ENCODE measurements at places on chromosomes 16 and 17.

DNA sequence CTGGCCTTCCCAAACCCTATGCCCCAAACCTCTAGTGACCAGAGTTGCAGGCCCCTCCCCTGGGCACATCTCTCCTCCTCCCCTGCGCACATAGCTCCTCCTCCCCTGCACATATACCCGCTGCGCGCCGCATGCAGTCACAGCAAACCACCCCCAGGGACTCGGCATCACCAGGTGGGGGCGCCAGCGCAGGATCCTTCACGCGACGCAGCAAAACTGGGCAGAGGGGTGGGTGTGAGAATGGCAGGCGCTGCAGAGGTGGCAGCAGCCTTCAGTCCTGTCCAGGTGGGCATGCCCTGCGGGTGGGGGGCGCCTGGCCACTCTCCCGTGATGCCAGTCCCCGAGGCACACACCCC lies 5.6 kb downstream of the CORO6 start:
- DNase-seq, result no peak

- DNase-seq, result no peak
Measured at GRCh38 chr16:10982465-10983150, 38.2 kb downstream of the CLEC16A start.

- DNase-seq, result no peak
Measured at GRCh38 chr16:15592324-15592723, 50.6 kb downstream of the MARF1 start.

DNA sequence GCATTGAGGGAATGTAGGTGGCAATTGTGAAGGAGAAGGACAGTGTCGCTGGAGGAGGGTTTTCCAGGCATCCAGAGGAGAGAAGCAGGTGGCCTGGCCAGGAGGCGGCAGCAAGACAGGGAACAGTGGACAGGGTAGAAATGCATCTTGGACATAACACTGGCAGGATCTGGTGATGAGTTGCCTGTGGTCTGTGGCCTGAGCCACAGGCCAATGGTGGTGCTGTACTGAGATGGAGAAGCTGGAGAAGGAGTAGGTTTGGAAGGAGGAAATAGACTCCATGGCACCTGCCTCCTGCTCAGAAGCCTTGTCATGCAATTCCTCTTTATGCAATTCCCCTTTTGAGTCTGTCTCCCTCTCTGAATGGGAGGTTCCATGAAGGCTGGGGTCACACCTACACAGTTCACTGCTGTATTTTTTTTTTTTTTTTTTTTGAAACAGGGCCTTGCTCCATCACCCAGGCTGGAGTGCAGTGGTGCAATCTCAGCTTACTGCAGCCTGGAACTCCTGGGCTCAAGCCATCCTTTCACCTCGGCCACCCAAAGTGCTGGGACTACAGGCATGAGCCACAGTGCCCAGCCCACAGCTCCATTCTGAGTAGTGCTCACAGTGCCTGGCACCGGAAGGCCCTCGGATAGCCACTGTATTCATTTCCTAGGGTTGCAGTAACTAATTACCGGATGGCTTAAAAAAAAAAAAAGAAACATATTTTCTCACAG lies 13.5 kb upstream of the CACNG4 start:
- DNase-seq, result no peak

GRCh38 chr17:22671110-22671509 lies 978.8 kb downstream of the KCNJ18 start:
- no peak for DNase-seq

- no peak for DNase-seq
Measured at GRCh38 chr17:2946144-2946543, 117.3 kb downstream of the OR1D5 start.
